Natural killer cell treated with Interleukin-12 subunit alpha and Interleukin-12 subunit beta and Interleukin-15 and Interleukin-18, amount 100 ng/mL, for 72 hours (primary cell): ENCODE measurements at places on chromosomes 2 and 18. TPM values are rescaled to one million over a fixed set of nuclear protein-coding genes. Genes with fewer than 3 reads are reported as not detected.

- no peaks in the 10 kb centered on the region for H3K4me1 ChIP-seq
- no peak overlapping the region for H3K4me3 ChIP-seq
- H3K27me3 ChIP-seq, result no peaks in the 10 kb centered on the region
- no peak overlapping the region for H3K27ac ChIP-seq
Measured at GRCh38 chr2:28063492-28063962, 173.0 kb downstream of the BABAM2 start.

The NR4A2 gene
- 4.2 TPM for total RNA-seq

- no peaks in the 10 kb centered on the region for H3K36me3 ChIP-seq
- H3K4me3 ChIP-seq, result no peak overlapping the region
- H3K4me1 ChIP-seq, result no peaks in the 10 kb centered on the region
- H3K27me3 ChIP-seq, result no peaks in the 10 kb centered on the region
Measured at GRCh38 chr2:51813247-51813646, 781.3 kb upstream of the NRXN1 start.

DNA sequence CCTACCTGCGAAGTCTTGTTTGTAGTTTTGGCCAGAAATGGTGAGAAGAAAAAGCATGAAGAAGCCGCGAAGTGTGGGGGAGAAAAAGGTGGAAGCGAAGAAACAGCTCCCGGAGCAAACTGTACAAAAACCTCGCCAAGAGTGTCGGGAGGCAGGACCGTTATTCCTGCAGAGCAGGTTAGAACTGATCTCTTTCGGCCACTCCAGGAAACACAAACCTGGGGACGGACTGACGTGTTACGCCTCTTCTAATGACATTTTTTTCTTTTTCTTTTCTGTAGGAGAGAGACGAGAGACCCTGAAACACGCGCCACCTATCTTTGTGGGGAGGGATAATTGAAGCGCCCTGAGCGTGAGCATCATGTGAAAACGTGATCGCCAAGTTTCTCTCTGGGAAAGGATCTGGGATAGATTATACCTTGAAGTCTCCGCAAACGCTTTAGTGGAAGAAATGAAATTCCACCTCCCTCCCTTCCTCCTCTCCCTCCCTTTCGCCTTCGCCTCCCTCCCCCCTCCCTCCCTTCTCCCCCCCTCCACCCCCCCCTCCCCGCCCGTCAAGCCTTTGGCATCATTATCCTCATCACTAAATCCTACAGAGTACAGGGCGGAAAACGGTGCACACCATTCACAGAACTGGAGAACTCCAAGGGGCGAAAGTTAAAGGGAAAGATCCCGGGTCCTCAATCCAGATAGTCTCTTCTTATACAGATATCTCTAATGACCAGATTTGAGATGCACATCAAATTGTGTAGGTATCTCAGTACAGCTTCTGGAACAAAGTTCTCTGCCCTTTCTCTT, at the start of gene ZEB2:
ZEB2 (minus strand) TSS at position 186 of the 798 bp plus-strand sequence. CDS start 2,769 bp downstream, outside the sequence.
- H3K4me1 ChIP-seq, result peaks cover 30% of the 10 kb centered on the region
- no peak for DNase-seq
- peaks cover 20% of the 10 kb centered on the region for H3K36me3 ChIP-seq
- no peak within 1 kb of the TSS for H3K4me3 ChIP-seq
- no peaks in the 10 kb centered on the region for H3K27me3 ChIP-seq

DNA sequence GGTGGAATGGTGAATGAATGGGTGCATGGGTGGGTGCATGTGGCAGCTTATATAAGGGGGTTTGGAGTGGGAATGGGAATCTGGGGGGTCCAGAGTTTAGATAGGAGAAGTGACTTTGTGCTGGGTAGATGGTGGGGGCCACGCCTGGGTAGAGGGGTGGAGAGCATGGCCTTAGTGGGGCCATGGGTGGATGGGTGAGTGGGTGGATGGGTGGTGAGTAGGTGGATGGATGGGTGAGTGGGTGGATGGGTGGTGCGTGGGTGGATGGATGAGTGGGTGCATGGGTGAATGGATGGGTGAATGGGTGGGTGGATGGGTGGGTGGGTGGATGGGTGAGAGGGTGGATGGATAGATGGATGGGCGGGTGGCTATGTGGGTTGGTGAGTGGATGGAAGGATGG, 53.9 kb downstream of the MYO7B start:
- no peaks in the 10 kb centered on the region for H3K36me3 ChIP-seq
- peaks cover 4% of the 10 kb centered on the region for H3K27me3 ChIP-seq
- H3K4me3 ChIP-seq, result no peak overlapping the region
- no peak overlapping the region for H3K27ac ChIP-seq

The ATP6V1C2 gene
- not detected for total RNA-seq

The NOL4 gene
- total RNA-seq, result not detected

The MTLN gene
- 52.7 TPM for total RNA-seq
